ENCODE measurements at places on chromosomes 5 and 9. TPM values are rescaled to one million over a fixed set of nuclear protein-coding genes. Genes with fewer than 3 reads are reported as not detected.

DNA sequence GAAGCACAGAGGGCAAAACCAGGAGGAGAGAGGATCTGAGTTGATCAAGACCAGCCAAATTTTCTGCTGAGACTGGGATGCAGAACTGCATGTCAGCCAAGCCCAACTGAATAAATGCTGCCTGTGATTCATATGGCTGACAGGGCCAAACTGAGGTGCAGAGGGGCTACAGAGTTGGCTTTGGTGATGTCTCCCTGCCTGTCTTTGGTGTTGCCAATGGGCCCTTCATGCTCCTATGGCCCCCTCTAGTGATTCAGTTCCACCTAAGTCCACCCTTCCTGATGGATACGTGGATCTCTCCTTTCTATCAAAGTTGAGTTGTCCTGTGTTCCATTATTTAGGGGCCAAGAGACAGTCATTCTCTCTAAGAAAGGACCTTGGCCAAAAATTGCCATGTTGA is 163.6 kb upstream of the TLE4 start:
- no peak for DNase-seq

- DNase-seq = no peak
Measured at GRCh38 chr9:109010746-109011145, 2.6 kb downstream of the CTNNAL1 start.

DNA sequence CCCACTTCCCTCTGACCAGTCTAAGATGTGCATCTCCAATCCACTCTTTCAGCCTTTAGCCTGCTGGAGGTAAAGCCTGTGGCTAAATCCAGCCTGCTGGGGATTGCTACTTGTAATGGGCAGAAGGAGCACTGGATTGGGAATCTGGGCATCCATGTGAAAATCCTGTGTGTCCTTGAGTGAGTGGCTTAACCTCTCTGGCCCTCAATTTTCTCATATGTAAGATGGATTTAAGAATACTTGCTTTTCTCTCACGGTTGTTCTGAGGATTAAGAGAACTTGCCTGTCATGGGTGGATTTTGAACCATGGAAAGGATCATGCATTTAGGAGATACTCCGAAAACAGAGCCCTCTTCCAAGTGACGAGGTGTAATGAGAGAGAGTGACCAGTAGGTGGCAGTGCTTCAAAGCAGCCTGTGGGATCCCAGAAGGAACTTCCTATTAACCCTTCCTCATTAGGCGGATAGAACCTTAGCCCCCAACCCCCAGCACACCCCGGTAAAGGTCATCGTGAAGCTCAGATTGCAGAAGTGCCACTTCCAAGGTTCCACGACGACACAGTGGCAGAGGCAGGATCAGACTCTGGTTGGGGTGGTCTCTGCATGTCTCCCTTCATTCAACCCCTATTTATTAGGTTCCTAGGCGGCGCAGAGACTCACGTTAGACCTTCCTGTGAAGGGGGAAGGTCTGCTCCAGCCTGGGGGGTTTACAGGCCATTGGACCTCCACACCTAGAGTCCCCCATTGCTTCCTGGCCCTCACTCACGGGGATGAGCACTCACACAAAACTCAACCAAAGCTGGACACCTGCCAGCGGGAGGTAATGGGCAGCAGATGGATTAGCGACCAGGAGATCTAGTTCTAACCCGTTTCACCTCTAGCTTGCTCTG is 68.7 kb upstream of the ZNF618 start:
- peak; percentile 37 for DNase-seq

TRIP13 gene
- 20.9 TPM for total RNA-seq

KCTD16 gene
- total RNA-seq = 0.17 TPM

DNA sequence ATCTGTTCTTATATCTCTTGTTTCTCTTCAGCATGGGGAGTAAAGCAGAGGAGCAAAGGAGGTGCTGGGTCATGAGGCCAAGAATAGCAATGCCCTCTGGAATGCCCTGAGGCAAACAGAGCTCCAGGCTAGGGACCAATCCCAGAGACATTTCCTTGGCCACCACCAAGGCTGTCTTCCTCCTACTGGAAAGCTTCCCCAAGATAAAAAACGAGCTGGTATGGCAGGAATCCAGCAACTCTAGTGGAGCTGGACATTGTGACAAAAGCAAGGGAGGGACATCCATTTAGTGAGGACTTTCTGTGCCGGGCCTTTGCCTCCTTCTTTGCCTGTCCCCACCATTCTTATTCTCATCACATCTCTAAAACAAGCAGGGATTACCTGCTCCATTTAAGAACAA is 161.6 kb downstream of the ASTN2 start:
- no peak for DNase-seq

BRINP1 gene
- not detected for total RNA-seq

GRCh38 chr5:132788508-132788907 is 11.5 kb upstream of the SEPTIN8 start:
- no peak for DNase-seq

GRCh38 chr5:103247118-103247517 is 11.4 kb upstream of the MACIR start:
- no peak for DNase-seq

GRCh38 chr9:122113574-122113973 is 20.5 kb upstream of the TTLL11 start:
- no peak for DNase-seq

DNA sequence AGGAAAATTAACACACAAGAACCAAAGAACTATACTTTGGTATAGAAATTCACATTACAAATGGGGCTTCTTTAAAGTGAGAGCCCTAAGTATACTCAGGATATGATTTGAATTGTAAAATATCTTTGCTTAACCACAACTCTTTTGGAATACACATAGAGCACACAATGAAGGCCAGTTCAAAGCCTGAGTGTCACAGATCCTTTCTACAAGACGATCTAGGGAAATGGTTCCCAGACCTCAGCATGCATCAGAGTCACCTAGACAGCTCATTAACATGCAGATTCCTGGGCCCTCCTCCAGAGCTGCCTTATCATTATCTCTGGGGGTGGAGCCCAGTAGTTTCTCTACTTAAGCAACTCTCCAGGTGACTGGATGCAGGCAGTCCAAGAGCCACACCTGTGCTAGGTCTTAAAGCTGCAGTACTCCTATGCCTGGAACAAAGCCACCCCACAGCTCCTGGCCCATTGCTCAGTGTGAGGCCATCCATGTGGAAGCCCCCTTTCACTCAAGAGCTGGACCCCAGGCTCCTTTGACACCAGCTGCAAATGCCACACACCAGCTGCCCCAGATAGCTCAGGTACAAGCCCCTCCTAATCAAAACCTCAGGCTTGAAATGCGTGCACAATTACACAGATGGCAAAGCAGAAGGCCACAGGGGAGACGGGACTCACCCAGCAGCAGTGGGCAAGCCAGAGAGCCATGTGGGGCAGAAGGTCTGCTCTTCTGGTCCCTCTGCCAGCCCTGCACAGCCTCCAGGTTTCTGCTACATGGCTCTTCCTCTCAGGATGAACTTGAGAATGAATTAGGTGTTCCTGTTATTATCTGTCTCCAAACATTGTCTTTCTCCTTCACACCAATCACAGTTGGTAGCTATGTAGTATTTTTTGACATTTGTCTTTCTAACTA is 106.1 kb downstream of the SH3TC2 start:
- no peak for DNase-seq

GRCh38 chr9:111825468-111826145 is 30.9 kb upstream of the SHOC1 start:
- DNase-seq = no peak

INSL6 gene
- total RNA-seq = not detected

C1QTNF2 gene
- not detected for total RNA-seq

- no peak for DNase-seq
Measured at GRCh38 chr9:93677641-93678136, 101.3 kb downstream of the PHF2 start.

- DNase-seq = no peak
Measured at GRCh38 chr5:169861934-169862333, 118.4 kb downstream of the INSYN2B start.

DNA sequence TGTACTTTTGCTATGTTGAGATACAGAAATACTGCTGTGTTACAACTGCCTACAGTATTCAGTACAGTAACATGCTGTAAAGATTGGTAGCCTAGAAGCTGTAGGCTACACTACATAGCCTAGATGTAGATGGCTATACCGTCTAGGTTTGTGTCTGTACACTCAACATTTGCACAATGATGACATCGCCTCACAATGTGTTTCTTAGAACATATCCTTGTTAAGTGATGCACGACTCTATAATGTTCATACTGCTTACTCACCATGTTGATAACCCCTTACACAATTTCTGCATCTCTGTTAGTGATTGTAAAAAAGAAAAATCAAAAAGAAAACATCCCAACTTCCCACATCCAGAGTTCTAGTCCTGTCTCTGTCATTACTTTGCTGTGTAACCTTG is 450.0 kb downstream of the CCDC171 start:
- no peak for DNase-seq

CTNNA1 gene
- total RNA-seq = 23.1 TPM

GRCh38 chr5:168327451-168327850 is 36.0 kb downstream of the WWC1 start:
- no peak for DNase-seq

GRCh38 chr9:18020121-18020745 is 441.4 kb downstream of the SH3GL2 start:
- no peak for DNase-seq

- DNase-seq = no peak
Measured at GRCh38 chr9:5800969-5801738, 31.8 kb downstream of the ERMP1 start.

DNA sequence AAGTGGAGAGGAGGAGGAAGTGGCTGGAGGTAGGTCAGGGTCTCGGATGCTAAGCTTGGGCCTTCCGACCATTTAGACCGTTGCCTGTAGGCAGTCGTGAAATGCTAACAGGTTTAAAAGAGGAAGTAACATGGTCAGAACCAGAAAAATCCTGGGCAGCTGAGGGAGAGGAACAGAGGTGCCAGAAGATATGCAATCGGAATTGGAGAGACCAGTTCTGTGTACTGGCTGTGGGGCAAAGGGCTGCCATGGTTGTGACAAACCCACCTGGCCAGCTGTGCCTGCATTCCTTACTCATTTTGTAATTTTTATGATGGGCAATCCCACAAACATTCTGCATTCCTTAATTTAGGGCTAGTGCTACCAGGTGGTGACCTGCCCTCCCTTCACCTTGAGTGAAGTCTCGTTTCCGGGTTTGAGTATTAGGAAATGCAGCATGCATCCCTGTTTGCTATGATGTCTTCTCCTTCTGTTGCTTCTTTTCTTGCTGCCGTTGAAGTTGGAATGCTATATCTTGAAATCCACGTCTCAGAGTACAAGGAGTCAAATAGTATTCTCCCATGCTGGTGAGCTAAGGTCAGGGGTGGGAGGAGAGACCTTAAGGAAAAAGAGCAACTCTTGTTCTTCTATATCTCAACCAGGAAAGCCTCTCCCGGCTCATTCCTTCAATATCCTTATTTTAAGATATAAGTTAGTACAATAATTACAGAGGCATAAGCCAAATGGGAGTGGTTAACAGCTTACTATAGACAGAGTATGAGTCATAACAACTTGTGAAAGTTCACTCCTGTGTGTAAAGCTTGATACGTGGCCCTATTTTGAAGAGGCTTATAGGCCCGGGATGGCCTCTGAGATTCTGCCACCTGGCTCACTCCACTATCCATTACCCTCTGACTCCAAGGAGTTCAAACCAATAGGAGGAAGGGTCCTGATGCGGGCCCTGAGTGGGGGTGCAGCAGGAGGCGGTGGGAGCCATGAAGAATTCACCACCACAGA is 37.0 kb downstream of the B4GALT1 start:
- no peak for DNase-seq

DNA sequence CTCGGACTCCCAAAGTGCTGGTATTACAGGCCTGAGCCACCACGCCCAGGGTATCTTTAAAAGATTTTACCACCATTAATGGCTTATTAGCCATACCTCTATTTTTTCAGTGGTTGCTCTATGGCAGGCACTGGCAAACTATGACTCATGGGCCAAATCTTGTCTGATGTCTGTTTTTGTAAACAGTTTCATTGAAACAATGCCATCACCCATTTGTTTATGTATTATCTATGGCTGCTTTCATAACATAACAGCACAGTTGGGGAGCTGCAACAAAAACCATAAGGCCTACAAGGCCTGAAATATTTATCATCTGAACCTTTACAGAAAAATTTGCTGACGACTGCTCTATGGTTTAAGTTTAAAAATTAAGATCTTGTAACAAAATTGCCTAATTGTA is 66.8 kb downstream of the SLC38A9 start:
- DNase-seq = no peak
